ENCODE measurements at places on chromosomes 11 and 22.

GRCh38 chr11:68665436-68665835, 18.9 kb upstream of the GAL start:
- no peak for DNase-seq

- DNase-seq: peak; percentile 71
Observed at GRCh38 chr22:38218661-38219622, 17.1 kb downstream of the MAFF start.

DNA sequence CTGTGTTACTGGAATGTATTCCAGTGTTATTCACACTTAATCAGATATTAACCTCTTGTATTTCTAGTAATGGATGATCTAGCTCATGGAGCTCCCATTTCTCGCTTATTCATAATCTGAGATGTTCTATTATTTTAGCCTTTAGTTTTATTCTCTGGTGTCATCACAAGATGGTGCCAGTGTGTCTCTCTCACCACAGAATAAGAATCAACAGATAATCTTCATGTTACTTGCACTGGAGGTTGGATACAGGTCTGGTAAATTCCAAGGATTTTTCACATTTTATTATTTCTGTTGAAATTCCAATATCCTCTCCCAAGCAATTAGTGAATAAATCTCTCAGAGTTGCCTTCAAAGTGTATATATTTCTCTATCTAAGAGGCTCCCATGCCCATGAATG, 74.6 kb downstream of the CASP12 start:
- no peak for DNase-seq

GRCh38 chr22:40484906-40485669, 114.7 kb downstream of the SGSM3 start:
- no peak for DNase-seq

DNA sequence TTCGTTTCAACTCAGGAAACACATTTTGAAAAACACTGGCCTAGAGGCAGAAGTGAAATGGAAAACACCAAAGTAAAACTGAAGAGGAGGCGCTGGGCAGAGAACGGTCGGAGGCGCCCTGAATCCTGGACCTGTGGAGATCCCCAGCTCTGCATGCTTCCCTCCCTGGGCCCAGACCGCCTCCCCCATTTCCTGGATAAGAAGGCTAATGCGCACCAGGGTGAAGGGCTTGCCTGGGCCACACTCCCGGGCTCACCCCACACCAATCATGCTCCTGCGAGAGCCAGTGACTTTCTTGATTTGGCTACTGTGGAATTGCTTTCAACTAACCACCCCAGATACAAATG, 167.1 kb downstream of the CRYBB2 start:
- DNase-seq: no peak

GRCh38 chr11:68900835-68901381, 2.7 kb downstream of the MRPL21 start:
- DNase-seq: no peak

- no peak for DNase-seq
Observed at GRCh38 chr22:21873619-21874018, 6.2 kb upstream of the MAPK1 start.

- no peak for DNase-seq
Observed at GRCh38 chr11:7208391-7208790, 43.3 kb upstream of the SYT9 start.

GRCh38 chr11:88051396-88051795, 123.8 kb downstream of the RAB38 start:
- DNase-seq: no peak

- no peak for DNase-seq
Observed at GRCh38 chr11:829847-830294, 2.2 kb downstream of the CRACR2B start.

- no peak for DNase-seq
Observed at GRCh38 chr11:32571039-32571438, 12.6 kb upstream of the EIF3M start.

DNA sequence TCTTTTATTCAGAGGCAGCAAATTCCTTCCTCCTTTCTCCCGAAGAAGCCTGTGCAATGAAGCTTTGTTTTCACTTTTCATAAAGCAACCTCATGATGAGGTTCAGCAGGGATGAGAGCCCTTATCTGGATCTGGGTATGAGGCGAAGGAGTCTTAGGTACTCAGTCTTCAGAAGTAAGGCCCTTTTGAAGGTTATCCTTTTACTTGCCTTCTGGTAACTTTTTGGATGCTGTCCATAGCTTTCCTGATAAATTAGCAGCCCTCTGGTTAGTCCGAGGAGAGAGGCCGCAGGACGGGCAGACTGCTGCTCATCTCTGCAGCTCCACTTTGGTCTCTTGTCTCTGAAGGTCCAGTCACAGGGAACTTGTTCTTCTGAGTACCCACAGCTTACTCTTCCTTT, 1.1 kb downstream of the TRIM22 start:
- no peak for DNase-seq

GRCh38 chr11:104765401-104766095, 132.7 kb downstream of the CASP12 start:
- no peak for DNase-seq

- DNase-seq: no peak
Observed at GRCh38 chr11:112159098-112160065, 4.5 kb downstream of the IL18 start.

DNA sequence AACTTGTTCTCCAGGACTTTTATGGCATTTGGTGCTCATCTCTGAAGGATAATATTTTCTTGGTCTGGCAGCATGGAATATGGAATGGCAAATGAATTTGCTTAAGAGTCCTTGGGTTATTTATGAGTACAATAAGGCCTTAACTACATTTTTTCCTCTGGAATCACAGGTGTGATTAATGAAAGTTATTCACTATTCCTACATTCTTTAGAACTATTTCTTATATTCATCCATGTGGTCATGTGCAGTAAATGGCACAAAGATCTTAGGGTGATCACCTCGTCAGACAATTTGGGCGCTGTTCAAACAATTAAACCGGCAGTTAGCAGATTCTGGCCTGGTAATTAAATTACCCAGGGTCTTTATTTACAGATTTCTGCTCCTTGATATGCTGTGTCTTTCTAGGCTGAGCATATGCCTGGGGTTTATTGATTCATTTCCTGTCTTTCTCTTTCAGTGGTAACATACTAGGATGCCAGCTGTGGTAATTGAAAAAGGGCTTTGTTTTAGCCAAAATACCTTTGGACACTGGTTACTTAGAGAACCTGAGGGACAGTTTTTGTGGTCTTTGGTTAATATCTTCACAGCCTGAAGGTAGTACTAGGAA, 31.6 kb downstream of the SIK2 start:
- no peak for DNase-seq

DNA sequence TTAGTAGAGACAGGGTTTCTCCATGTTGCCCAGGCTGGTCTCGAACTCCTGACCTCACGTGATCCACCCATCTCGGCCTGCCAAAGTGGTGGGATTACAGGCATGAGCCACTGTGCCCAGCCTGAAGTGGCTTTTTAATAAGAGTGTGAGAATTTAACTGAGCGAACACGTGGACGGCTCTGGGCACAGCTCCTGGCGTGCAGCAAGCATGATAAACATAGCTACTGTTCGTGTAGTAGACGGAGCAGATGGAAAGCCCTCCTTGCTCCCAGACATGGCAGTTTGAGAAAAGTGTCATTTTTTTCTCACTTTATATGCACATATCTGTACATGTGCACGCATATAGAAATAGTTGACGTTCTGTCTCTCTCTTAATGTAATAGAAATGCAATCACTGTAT, 7.0 kb downstream of the EMID1 start:
- no peak for DNase-seq
